HepG2 (cell line): ENCODE measurements at places on chromosomes 3 and 15.
A peak's percentile ranks its signal among the peaks of the same experiment; 100 is the strongest.

DNA sequence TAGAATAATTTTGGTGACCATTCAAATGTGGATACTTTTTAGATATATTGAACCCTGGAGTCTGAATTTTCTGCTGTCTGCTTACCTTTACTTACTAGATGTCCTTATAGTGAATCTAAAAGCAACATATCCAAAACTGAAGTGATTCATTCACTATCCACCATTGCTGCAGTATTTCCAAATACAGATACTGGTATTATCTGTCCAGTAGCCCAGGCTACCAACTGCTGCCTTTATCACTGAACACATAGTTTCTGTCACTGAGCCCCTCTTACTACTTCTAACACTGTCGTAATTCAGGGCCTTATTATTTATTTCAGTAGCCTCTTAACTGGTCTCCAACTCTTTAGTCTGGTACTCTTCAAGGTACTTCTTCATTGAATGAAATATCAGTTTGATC lies 49.2 kb downstream of the SLMAP start:
- no peak for DNase-seq

- no peak for DNase-seq
Observed at GRCh38 chr15:67824976-67825880, at the start of gene SKOR1. TSS of gene SKOR1 (plus strand) at chr15:67825509. CDS start at chr15:67825603, 94 bp downstream.

GRCh38 chr3:39428745-39429201 lies 22.3 kb downstream of the RPSA start:
- DNase-seq = no peak

DNA sequence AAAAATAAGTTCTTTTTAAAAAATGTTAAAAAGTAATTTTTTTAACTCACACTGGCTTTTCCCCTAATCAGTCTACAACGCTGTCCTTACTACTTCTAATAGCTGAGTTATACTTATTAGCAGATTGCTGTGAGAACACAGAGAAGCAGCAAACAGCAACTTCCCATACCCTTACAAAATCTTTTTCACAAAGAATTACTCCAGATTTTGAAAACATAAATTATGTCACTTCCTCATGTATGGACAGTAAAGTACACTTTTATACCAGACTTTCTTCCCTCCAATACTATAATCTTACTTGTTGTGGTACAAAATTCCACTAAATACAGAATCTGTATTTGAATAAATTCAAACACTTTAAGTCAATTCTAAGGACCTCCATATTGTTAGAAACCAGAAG lies 2.1 kb downstream of the PHC3 start:
- DNase-seq = no peak

GRCh38 chr3:1843111-1843510 lies 255.6 kb upstream of the CNTN4 start:
- no peak for DNase-seq

- no peak for DNase-seq
Observed at GRCh38 chr3:169613895-169614294, 49.6 kb downstream of the MECOM start.

DNA sequence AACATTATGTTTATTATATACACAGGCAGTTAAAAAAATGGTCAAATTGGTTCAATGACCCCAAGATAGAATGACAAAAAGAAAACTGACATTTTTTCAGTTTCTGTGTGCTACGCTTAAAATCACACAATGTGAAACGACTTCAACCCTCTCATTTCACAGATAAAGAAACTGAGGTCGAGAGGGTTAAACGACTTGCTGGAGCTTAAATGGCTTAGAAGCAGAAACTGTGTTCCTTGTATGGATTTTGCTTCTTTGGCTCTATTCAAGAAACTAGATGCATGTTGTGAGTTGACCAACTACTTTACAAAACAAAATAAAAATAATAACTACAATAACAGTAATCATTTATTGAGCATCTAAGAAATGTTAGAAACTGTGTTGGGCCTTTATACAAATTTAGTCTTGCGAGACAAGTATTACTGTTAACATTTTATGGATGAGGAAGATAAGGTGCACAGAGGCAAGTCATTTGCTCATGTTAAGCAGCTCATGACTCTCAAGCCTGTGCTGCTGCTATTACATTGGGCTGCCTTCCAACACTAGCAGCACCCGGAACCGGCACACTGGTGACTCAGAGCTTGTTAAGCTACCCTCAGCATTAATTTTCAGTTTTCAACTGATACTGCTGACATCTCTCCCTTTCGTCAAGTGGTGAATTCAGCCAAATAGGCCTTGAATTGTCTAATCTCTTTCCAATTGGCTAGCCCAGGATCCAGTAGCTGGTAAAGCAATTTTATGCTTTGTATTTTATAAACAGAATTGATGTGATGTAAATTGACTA lies 487.6 kb downstream of the NAALADL2 start:
- no peak for DNase-seq

- no peak for DNase-seq
Observed at GRCh38 chr15:76502678-76503077, 166.1 kb downstream of the ISL2 start.

DNA sequence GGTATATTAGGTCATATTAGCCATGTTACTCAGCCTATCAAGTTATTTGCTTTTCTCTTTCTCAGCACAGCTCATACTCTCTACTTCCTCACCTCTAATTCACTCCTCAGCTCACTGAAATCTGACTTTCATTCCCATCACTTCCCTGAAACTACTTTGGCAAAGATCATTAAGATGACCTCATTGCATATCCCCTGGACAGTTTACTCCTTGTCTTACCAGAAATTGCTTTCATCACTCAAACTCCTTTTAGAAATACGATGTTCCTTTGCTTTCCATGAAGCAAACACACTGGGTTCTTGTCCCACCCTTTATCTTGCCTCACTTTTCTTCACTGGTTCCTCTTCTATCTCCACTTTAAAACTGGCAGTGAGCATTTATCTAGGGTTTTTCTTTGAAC lies 354.4 kb downstream of the TUSC7 start:
- DNase-seq = no peak

DNA sequence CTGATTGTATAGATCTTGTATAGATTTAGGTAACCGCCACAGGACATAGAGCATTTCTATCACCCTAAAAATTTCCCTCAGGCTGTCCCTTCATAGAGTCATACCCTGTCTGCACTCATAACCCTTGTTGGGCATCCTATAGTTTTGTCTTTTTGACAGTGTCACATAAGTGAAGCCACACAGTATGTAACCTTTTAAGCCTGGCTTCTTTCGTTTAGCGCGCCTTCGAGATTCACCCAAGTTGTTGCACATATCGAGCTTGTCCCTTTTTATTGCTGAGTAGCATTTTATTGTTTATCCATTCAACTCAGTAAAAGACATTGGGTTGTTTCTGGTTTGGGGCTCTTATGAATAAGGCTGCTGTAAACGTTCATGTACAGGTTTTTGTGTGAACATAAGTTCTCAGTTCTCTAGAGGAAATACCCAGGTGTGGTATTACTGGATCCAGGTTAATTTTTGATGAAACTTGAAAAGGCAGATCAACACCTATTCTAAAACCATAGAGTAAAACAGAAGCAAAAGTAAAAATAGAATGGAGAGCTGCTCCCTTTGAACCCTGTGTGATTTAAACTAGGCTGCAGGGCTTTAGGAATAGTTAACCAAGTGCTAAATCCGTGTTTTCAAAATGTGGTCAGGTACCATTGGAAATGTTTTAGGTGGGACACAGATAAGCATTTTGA lies 49.5 kb downstream of the CD86 start:
- DNase-seq = no peak

GRCh38 chr15:89822026-89822425 lies 7.4 kb upstream of the ANPEP start:
- no peak for DNase-seq

DNA sequence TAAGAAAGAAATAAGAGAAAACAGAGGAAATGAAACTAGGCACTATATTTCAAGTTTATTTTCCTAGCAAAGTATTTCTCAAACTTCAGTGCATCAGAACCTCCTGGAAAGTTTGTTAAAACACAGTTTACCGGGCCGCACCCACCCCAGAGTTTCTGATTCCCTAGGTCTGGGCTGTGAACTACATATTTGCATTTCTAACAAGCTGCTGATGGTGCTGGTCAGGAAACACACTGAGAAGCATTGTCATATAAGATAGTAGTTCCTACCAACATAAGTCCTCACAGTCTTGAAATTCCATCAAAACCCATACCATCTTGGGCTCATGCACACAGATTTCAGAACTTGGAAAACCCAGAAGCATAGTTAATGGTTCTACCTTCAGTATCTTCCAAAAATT lies 8.3 kb downstream of the SLC9A9 start:
- no peak for DNase-seq

- no peak for DNase-seq
Observed at GRCh38 chr3:141273700-141274410, 42.2 kb downstream of the PXYLP1 start.

DNA sequence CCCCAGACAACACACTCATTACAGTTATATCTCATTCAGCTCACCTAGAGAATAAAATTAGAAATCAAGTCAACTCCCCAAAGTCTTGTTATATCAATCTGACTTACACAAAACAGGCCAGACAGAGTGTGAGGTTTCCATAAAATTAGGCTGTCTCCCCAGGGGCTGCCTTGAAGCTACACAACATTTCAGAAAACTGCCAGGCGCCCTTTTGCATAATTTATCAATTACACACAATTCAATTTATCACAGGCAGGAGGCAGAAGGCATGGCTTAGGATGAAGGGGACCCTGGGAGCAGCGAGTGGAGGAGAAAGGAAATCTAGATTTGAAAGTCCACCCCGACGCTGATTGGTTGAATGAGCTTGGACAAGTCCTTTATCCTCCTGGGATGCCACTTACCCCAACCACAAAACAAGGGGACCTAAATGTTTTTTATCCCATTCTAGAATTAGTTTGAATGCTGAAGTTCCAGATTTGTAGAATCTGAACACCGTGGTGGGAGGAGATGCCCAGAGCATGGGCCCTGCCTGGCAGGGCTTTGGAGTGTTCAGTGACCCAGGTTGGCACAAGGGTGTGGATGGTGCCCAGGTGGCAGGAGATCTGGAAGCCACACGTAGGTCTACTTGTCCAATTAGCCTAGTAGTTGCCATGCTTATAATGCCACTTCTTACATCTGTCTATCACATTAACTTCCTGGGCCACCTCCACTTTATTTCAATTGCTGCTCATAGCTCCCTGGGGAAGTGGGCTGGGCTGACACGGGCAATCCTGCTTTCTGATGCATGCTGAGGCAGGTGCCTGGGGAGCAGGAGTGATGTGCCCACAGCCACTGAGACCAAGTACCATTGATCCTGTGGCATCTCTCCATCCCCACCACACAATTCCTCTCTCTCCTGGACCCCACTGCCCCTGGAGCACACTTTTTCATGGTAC lies 119.8 kb upstream of the TLE3 start:
- no peak for DNase-seq

GRCh38 chr3:184284696-184285095 lies 8.9 kb downstream of the ECE2 start:
- DNase-seq = peak; percentile 58

DNA sequence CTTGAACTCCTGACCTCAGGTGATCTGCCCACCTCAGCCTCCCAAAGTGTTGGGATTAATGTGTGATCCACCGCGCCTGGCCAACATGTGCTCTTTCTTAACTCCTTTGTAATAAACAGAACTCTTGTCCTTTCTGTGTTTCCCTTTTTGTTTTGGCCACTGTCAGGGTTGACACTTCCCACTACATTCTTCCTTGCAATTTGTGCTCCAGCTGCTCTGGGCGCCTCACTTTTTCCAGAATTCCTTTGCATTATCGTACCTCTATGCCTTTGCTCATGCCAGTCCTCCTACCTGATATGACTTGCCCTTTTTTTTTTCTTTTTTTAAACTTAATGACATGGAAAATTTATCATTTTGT lies 38.8 kb upstream of the SMAD3 start:
- no peak for DNase-seq

- DNase-seq = no peak
Observed at GRCh38 chr15:86300390-86301125, 220.9 kb downstream of the AGBL1 start.

GRCh38 chr3:21938267-21938681 lies 187.3 kb upstream of the ZNF385D start:
- no peak for DNase-seq

GRCh38 chr15:64348455-64348854 lies 7.5 kb downstream of the CSNK1G1 start:
- no peak for DNase-seq

DNA sequence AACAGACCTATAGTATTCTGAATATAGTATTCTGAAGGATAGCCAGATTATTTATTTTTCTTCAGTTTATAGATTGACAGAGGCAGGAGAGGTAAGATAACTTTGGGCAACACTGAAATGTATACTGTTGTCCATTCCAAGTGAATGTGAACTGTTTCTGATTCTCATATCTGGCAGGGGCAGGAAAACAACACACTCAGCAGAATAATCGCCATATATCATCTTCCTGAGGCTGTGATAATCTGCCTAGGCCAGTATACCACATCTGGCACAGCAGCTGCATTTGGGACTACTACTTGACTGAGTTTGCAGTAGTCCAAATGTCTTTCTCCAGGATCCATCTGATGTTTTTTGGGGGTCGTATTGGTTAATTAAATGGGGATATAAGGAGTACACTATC lies 22.4 kb upstream of the SETD2 start:
- DNase-seq = no peak

DNA sequence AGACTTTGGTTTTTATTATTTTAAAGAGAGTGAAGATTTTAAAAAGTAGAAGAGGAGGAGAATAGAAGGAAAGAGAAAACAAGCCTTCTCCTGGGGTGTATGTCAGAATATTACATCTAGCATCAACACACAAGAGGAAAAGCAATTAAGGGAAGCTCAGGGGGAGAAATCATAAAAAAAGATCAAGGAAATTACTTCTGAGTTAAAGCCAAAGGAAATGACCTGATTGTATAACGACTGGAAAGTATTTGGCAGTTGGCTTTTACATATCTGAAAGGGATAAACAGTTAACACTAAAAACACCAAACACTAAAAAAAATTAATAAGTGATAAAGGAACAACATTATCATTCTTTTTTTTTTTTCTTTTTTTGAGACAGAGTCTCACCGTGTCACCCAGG lies 58.4 kb downstream of the CPNE4 start:
- no peak for DNase-seq

GRCh38 chr3:81622395-81622794 lies 139.1 kb downstream of the GBE1 start:
- no peak for DNase-seq

- DNase-seq = no peak
Observed at GRCh38 chr3:171465763-171466162, 5.6 kb upstream of the TNIK start.

DNA sequence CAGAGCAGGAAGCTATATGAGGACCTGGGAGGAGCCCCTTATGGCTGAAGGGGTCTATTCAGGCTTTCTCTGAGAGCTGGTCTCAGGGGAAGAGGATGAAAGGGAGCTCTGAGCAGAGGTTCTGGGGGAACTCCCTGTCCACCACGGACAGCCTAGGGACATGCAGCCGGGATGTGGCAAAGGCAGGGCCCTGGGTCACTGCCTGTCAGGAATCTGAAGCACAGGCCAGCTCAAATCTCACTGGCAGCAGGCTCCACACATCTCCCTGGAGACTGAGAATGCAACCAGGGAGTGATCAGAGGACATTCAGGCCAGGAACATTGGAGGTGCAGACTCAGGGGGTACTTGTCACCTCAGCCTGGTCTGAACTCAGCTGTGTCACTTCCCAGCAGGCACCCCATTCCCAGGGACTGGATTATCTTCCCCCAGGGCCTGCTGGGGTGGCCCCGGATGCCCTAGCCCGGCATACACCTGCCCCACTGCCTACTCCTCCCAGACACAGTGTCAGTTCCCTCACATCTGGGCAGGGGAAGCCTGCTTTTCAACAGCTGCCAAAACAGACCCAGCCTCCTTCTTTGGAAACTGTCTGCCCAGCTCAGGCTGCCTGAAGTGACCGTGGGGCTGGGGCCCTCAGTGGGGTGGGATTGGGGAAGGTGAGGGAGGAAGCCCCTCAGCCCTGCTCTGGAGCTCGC lies 18.3 kb upstream of the SEMA3F start:
- no peak for DNase-seq

- no peak for DNase-seq
Observed at GRCh38 chr3:165742351-165742750, 94.9 kb downstream of the BCHE start.
